Epithelial cell of esophagus (primary cell): ENCODE measurements at places on chromosomes 2 and 18.

DNA sequence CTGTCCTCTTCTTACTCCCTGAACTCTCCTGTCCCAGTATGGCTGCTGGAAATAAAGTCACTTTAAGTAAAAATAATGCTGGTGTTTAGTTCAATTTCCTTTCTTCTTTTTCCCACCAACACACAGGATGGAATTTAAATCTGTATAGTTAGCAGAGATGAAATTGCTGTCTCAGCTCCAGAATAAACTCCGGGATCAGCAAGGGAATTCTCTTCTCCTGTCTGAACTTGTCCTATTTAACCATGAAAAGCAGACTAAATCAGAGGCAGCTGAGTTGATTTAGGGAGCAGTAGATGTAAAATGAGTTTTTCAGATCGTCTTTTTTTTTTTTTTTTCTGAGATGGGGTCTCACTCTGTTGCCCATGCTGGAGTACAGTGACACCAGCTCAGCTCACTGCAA is 25.9 kb downstream of the TTLL4 start:
- peak; percentile 51 for DNase-seq

DNA sequence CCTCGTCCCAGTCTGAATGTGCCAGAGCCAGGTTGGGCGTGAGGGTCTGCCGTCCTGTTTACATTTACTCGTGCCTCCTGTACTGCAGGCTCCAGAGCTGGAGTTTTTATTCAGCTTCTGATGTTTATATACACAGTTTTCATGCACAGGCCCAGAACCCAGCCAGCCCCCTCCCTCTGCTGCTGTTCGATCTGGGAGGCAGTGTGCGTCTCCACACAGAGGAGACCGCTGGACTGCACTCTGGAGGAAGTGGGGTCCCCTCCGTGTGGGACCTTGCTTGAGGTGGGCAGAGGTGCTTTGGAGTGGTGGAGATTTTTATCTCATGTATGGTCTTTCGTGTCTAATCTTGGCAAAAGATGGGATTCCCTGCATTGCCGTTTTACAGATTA is 90.6 kb downstream of the GLI2 start:
- DNase-seq, result no peak

GRCh38 chr2:177622521-177622920 is 229.9 kb downstream of the AGPS start:
- no peak for DNase-seq

DNA sequence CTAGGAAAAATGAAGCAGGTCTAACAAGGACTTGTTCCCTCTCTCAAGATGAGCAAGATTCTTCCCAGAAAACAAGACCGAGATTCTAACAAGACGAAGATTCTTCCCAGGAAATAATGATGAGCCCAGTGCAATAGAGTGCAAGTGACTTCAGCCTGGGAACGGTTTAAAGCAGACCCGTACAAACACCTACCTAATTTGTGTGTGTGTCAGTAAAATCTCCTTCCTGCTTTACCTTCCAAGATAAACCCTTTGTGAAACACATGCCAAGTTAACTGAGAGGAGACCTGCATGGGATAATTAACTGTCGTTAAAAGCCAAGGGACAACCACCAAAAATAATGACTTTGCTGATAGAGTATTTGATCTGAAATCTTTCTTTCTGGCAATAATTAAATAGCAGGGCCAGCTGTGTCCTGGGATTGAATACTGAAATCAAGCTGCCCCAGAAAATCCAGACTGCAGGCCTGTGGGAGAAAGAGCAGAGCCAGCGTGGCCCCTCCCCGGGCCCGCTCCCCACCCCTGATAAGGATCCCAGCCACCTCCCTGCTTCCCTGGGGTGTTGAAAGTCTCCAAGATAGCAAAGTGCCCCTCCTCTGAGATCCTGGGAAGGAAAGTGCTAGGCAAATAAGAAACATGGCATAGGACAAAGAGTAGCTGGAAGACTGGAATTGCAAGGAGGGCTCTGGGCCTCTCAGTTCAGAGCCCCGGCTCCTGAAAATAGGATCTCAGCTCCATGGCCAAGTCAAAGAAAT is 145.5 kb downstream of the CYP26B1 start:
- no peak for DNase-seq

GRCh38 chr2:64787698-64788097 is 134.0 kb upstream of the SERTAD2 start:
- peak; percentile 40 for DNase-seq

DNA sequence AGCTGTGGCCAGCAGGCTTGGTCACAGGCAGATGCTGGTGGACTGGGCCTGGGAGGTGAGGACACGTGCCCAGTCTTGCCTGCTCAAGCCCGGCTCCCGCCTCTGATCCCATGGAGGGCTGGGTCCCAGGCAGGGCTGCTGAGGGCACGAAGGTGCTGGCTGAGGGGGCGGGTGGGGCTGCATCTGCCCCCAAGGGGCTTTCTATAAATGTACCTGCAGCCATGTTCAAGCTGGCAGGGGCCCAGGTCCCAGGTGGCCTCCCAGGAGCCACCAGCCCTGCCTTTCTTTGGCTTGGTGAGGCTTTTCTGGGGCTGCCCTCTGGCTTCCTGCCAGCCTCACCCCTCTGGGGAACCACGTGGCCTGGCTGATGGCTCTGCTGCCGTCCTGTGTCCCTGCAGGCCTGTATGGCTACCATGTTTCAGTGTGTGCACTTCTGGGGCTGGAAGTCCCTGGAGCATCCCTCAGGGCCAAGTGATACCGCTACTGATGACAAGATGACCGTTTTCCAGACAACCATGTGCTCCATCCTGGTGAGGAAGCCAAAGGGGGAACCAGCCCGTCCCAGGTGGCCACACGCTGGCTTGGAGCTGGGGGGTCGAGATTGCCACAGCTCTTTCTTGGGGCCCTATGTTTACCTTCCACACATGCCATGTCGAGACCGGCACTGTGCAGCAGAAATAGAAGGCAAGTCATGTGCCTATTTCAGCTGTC is 23.2 kb downstream of the HJURP start:
- DNase-seq, result peak; percentile 35

- DNase-seq, result peak; percentile 83
These were observed 3.7 kb upstream of the BCL2L11 start for GRCh38 chr2:111116843-111117597.

DNA sequence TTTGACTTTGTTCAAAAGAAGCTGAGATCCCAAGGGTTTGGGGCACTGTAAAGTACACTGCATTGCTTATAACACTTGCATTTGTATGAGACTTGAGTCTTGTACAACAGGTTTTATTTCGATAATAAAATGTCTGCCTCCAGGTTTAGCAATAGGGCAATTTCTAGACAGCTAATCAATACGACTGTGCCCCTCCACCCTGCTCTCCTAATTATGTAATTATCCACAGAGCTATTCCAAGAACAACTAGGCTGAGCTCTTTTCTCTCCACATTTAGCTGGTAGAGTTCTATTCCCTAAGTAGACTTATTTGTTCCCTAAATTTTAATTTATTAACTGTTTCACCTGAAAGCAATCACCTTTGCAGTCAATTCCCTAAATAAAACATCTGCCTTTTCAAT is 52.9 kb upstream of the LINC00305 start:
- no peak for DNase-seq

- no peak for DNase-seq
These were observed 29.5 kb upstream of the RBMS1 start for GRCh38 chr2:160522951-160523710.

DNA sequence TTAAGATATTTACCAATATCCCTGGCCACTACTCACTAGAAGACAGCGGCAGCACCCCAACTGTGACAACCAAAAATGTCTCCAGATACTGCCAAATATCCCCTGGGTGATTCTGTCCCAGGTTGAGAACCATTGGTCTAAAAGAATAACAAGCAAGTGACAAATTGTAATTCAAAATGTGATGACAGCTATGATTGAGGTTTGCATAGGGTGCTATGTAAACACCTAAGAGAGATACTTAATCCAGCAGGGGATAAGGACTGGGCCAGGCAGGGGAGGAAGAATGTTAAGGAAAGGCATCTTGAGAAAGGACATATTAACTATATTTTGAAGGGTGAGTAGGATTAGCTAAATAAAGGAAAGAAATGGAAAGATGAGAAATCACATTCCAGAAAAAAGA is 38.0 kb upstream of the ENOSF1 start:
- no peak for DNase-seq

DNA sequence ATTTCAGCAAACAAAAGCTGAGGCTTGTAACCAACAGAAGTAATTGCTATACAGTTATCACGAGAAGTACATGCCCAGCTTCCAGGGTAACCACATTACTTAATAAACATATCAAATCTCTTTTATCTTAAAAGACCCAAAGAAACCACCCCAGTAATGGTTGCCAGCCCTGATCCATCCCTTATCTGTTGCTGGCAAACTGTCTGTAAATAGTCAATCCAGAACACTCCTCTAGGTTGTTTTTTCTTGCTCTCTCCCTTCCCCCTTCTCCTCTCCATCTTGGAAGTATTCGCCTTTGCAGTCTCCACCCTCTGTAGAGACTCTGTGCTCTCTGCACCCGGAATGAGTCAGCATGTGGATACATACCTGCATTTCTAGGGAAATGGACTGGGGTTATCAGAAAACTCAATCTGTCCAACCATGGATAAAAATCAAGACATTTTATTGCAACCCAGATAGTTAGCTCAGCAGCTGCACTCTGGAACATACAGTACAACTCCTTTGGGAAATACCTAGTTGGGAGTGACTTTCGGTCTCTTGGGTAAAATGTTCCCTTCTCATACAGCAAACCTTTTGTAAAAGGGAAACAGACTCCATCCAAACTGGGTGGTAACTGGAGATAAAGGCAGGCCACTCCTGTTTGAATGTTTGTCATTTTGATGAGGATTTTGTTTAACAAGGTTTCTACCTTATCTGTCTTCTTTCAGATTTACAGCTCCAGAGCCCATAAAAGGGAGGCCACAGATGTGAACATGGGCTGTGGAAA is 123.5 kb upstream of the FOSL2 start:
- peak; percentile 75 for DNase-seq

DNA sequence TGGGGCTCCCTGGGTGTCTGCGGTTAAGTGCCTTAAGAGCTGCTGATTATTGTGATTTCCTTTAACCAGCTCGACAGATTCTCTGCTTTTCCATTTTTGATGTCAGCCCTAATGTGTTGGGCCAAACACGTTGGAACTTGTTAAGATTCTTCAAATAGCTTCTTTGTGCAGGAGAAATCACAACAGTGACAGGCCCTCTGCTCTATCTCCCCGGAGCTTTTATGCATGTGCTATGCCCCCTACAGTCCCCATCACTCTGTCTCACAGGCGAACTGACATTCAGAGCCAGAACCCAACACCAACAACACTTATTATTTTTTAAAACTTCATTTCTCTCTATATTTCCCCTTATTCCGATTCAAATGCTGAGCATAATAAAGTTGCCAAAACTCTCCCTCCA is 371.7 kb upstream of the CELF4 start:
- DNase-seq, result peak; percentile 32

DNA sequence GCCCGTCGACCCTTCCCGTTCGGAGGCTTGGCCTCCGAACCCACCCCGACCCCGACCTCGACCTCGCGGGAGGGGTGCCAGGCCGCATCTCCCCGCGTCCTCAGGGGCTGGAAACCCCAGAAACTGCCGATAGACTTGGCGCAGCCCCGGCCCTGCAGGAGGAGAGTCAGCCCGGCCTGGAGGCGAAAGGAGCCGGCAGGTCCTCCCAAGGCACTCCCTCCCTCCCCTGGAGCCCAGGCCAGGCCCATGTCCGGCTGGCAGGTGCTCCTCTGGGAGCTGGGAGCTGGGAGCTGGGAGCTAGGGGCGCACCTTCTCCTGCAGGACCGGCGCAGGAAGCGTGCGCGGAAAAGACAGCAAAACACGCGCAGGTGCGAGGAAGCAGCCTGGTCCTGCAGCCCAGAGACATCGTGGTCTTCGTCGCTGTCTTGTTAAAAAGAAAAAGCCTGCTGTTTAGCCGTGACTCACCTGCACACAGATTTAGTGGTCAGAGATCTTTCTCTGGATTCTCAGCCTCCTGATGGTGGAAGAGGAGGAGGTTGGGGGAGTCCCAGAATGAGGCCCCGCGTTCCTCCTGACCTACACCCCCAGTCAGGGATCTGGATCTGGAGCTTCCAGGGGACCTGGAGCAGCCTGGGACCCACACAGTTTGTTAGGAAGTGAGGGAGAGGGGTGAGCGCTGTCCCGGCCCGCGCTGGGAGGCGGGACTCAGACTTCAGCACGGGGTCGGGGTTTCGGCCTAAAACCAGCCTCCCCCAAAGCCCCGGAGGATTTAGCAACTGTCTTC is 660 bp upstream of the MBP start:
- no peak for DNase-seq

DNA sequence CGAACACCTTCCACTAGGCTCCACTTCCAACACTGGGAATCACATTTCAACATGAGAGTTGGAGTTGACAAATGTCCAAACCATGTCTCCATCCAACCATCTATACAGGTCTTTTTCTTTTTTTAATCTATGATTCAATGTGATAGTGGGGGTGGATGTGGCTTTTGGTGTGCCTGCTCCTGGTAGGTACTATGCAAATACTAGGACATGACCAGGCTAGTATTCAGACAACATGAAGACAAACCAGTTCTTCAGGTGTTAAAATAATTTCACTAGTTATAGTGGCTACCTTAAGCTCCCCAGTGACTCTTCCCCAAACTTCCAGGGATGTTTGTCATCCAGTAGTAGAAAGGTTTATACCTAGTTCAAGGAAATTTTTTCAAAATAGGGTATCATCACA is 387.5 kb downstream of the CDH2 start:
- peak; percentile 97 for DNase-seq

- peak; percentile 94 for DNase-seq
These were observed 20.4 kb downstream of the TMSB10 start for GRCh38 chr2:84925724-84926376.

GRCh38 chr2:8159211-8159965 is 522.5 kb upstream of the ID2 start:
- DNase-seq, result no peak

GRCh38 chr18:4455113-4455811 is at the start of gene DLGAP1:
Gene DLGAP1, minus strand, starts transcription at chr18:4455307.
- peak; percentile 44 for DNase-seq
